ENCODE measurements at places on chromosomes 13 and 19.

DNA sequence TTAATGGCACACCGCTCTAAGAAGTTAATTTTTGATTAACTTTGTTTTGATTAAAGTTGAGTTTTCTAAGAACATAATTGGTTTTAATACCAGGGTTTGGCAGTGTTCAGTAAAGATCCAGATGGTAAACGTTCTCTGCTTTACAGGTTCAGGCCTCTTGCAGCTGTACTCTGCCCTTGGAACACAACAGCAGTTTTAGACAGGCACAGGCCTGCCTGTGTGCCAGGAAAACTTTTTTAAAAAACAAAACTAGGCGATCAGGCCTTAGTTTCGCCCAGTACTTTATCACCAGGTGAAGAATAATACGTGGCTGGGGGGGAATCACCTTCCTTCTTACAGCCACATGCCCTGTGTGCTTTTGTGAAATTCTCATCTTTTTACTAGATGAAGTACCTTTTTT lies 38.0 kb upstream of the TEX29 start:
- no peak for DNase-seq

- DNase-seq = no peak
Measured at GRCh38 chr19:8611391-8611876, 919 bp upstream of the ADAMTS10 start.

DNA sequence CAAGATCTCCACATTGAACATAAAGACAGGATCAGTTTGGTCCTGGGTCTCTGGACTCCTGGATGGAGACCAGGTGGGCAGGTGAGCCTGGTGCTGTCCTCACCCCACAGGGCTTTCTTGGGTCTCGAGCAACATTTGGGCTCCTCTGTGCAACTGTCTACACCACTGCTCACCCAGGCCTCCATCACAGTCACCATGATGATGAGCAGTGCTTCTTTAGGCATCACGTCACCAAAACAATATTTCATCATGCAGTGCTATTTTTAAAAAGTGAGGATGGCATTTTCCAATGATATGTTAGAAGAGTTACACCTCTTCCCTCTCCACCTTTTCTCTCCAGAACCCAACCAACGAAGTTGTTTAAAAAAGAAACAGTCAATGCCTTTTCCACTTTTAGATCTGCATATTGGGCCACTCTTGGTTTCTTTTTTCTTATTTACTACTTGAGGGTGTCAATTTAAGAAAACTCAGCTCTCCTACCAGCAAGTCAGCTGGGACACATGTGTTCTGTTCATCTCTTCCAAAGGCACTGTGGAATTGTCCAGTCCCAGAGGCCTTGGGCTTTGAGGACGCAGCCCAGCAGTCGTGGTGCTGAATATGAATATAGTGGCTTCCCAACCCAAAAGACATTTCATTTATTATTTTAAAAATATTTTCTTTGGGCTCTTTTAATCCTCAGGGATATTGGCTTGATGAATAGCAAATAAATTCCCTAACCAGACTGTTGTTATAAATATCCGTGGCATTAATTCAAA lies 405.7 kb downstream of the KCNRG start:
- no peak for DNase-seq

DNA sequence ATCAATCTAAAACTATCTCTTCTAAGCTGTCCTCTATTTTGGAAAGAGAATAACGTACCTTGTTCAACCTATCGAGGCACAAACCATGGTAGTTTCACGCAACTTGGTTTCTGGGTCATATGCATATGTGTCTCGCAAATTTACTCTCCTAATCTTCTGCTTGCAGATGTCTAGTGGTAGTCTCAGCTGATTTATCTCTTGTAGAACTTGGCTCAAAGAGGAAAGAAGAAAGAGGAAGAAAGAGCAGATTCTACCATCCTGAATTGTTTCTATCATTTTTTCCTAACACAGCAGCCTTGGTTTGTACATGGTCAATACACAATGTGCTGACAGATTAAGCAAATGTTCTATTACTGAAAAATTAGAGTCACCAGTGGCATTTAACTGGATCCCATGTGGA lies 282.3 kb downstream of the SPRY2 start:
- no peak for DNase-seq

- no peak for DNase-seq
Measured at GRCh38 chr19:29965492-29965891, 23.5 kb downstream of the URI1 start.

GRCh38 chr19:57850553-57851017 lies 926 bp downstream of the ZNF587 start:
- DNase-seq = no peak

DNA sequence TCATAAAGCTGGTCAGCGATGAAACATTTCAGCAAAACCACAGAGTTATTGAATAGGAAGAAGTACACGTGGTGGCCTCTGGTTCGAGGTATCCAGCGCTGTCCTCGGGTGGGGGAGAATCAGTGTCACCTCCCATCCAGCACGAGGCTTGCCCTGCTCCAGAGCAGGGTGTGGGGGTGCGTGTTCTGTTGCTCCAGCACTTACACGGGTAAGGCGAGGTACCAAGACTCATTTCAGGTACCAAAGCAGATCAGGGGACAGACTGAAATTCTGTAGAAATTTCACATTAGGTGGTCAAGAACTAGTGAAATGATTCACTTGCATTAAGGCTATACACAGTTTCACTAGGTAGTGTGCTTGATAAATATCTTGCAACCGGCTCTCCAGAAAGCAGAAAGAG lies 164.2 kb upstream of the SOX1 start:
- no peak for DNase-seq

GRCh38 chr13:108964606-108965005 lies 335.2 kb downstream of the MYO16 start:
- no peak for DNase-seq

DNA sequence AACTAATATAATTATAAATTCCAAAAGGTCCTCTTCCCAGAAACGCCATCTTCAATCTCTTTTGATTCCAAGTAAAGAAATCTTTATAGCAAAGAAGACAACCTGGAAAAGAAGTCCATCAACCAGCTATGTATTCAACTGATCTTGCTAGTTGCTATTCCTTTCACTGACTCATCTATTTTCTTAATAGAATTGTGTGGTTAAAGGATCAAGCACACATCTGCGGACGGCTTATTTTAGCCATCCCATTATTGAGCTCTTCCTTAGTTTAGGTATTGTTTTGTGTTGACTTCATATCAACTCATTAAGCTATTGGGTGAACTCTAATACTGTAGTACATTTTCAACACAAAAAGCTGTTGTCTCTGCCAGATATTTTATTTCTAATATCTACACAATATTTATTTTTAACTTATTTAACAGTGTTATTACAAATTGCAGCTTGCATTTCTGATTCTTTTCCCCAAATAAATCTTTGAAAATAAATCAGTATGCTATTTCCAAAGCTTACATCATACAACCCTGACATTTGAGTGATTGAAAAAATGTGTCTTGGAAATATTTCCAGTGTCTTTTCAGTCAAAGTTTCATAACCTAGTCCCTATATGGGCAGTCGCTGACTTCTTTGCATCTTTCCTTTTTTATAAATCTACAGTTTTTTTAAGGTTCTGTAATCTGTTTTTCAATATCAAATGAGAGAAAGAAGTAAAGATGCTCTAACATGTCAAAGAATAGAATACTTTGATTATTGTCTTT lies 158.8 kb upstream of the SPRY2 start:
- no peak for DNase-seq

DNA sequence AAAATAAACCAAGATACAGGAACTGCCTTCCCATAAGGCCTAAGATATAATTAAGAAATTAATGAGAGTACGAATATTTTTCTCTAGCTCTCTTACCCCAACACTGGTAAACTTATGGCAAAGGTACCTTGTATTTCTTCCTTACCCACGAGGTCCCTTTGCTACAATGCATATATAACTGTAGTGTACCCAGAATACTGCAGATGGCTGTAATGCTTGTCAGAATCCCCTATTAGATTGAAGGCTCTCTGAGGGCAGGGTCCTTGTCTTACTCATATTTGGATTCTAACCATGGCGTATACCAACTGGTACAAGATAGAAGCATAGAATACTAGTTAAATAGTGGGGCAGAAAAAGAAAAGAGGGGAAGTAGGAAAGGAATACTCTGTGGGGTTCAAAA lies 15.1 kb downstream of the SLC25A30 start:
- no peak for DNase-seq

GRCh38 chr13:27360562-27360961 lies 63.9 kb upstream of the GTF3A start:
- DNase-seq = no peak

DNA sequence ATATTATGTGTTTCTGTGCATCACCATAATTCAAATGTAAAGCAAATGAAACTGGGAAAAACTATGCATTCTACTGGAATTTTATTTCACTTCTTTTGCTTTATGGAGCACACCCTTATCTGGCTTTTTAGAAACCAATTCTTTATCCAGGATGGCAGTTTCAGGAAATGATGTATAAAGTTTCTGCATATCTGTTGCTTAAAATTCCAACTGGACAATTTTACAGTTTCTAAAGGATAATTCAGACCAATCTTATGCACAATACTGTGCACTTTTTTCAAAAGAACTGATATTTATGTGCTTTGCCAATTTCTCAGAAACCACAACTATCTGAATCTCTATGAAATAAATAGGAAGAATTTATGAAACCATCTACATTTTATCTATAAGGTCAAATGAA lies 246.5 kb upstream of the MIR17HG start:
- no peak for DNase-seq

DNA sequence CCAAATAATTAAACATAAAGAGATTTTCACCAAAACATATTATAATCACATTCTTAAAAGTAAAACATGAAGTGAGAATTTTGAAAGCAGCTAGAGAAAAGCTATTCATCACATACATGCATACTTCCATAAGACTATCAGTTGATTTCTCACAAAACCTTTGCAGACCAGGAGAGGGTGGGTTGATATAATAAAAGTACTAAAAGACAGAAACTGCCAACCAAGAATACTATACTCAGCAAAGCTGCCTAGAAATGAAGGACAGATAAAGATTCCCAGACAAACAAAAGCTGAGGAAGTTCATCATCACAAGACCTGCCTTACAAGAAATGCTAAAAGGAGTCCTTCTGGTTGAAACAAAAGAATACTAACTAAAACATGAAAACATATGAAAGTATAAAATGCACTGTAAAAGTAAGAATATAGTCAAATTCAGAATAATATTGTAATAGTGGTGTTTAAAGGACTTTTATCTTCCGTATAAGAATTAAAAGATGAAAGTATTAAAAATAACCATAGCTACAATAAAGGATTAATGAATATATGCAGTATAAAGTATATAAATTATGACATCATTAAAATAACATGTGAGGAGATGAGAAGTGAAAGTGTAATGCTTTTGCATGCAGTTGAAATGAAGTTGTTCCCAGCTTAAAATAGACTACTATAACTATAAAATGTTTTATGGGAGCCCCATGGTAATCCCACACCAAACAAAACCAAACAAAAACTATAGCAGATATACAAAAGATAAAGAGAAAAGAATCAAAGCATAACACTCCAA lies 76.2 kb downstream of the RXFP2 start:
- no peak for DNase-seq

DNA sequence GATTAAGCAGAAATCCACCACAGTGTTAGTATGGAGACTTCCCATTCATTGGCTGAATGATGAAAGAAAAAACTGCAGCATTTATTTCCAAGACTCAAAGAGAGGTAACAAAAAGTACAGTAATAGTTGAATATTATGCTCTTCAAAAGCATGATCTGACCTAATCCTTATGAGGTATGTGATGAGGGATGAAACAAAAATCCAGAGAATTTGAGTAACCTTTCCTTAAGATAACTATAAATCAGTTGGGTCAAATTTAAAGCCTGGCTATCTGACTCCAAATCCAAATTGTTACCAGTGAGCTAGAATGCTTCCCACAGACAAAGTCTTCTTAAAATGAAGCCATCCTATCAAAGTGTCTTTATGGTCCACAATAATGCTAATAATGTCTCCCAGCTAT lies 38.1 kb downstream of the NUFIP1 start:
- no peak for DNase-seq

Measured in stimulated activated CD4-positive, alpha-beta T cell treated with anti-CD3 and anti-CD28 coated beads, Interleukin-1b, Interleukin-23, amount 100 ng/mL, for 4 hours (primary cell).